ENCODE measurements at places on chromosomes 5 and 9.

- no peak for DNase-seq
Observed at GRCh38 chr5:107808671-107809137, 138.0 kb upstream of the EFNA5 start.

GRCh38 chr5:59058969-59059687 is 476.3 kb downstream of the RAB3C start:
- no peak for DNase-seq

DNA sequence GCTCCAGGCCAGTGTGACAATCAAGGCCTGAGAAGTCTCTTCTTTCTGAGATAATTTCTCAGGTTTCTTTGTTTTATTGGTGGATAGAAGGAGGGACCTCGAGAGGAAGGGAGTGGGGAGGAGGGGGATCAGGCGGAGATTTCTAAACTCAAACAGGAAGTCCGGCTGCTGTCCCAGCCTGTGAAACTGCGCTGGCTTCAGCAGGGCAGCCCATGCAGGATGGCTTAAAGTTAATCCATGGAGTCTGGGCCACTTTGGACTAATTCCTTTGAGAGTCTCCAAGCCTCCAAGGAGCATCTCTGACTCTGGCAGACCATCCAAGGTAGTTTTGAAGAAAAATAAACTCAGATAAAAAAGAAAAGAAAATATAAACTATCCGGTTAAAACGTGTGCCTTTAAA is 378.5 kb downstream of the MLLT3 start:
- no peak for DNase-seq

DNA sequence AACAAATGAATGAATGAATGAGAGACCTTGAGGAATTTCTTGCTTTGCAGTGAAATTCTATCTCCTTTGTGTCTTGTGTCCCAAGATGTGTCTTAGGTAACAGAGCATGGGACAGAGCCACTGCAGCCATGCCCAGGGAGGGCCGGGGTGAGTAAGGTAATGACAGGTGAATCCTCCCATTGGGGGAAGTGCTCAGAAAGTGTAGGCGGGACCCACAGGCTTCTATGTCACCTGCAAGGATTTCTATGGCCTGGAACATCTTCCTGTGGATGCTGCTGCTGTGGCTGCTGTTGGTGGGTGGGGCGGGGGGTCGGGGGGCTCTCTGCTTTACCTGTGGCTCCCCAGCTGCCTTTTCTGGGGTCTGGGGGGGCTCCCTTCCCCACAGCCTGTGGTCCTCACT is 133.6 kb upstream of the IER5L start:
- no peak for DNase-seq

GRCh38 chr5:36202521-36202961 is 39.2 kb downstream of the NADK2 start:
- no peak for DNase-seq

DNA sequence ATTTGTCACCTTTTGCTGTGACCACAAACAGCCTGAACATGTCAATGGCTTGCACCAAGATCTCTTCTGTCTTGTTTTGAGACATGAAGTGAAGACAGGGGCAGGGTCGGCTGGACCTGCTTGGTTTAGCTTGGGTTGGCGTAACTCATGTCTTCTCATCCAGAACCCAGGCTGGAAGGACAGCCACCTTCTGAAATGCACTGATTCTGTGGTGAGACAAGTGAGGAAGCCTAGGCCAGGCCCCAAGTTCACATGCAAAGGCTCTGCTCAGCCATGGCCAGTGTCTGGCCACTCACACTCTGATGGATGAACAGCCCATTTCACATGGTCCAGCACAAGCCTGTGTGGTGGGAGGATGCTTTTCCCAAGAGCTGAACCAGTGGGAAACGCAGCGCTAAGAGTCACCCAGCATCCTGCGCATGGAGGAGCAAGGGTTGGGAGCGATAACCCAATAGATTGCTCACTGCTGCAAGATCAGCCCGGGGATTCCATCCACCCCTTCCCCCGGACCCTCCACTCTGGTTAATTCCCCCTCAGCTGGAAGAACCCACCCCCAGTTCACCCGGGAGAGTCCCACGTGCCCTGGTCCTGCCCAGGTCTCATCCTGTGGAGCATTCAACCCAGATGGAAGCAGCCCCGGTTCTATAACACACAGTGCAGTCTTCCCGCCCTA is 16.2 kb upstream of the MED10 start:
- DNase-seq: no peak

DNA sequence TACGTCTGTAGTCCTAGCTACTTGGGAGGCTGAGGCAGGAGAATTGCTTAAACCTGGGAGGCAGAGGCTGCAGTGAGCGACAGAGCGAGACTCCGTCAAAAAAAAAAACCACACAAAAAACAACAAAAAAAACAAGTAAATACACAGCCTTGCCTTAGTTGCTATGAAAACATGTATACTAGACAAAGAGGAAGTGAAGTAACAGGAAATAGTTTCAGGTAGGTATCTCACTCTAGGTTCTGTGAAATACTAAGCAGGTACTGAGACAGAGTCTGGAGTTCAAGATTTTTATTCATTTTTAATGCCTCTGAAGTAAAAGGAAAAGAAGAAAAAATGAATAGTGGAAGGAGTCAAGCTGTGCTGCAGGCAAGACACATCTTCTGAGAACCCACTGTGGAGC is 687.9 kb upstream of the RGMB start:
- no peak for DNase-seq

DNA sequence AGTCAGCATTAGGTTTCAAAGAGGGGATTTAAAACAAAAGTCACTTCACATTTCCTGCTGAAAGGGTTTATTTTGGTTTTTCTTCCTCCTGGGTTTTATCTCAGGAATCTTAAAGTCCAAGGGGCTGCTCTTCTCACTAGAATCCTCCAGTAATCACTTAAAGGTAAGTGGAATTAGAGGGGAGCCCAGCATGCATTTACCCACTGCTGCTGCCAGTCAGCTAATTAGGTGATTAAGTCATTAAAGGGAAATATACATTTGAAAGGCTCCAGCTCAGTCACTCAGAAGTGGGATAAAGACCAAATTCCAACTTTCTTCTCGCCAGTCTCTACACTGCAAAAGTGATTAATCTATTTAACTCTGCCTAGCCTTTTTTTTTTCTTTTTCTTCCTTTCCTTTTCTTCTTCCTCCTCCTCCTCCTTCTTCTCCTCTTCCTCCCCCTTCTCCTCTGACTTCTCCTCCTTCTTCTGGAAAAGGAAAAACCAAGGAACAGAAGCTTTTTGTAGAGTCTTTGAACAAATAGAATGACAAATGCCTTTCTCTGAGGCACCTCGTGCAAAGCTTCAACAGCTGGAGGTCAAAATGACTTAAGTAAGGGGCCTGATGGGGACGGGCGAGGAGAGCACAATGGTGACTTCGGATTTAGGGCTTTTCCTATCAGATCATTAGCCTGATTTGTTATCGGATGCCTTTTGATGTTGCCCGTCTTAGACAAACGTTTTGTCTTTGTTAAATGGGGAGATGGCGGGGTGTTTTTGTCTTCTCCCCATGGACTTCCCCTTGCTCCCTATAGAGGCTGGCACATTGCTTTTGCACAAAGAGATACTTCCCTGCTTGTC is 617.6 kb downstream of the IRX1 start:
- DNase-seq: no peak

- no peak for DNase-seq
Observed at GRCh38 chr9:9299134-9299533, 1313.7 kb downstream of the PTPRD start.
